Frontal cortex (tissue), 4 donors: ENCODE measurements at places on chromosomes 12 and 14. TPM values are rescaled to one million over a fixed set of nuclear protein-coding genes. Genes with fewer than 3 reads are reported as not detected.

Gene TAS2R42
- not detected for total RNA-seq

Gene DGLUCY
- total RNA-seq, result 23.2 TPM

DNA sequence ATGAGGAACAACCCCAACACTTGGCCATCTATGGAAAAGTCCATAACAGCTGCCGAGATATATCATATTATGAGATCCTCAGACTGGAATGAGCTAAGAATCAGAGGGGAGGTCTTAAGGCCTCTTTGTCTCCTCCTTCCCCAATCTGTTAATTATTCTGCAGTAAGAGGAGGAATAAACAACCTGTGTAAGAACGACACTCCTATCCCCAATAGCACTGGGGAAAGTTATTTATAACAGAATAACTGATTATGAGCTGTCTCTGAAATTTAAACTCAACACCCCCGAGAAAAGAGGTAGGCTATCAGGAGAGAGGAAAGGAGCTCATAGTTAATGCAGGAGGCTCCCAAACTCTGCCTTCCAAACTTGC, 68.0 kb downstream of the NIN start:
- no peak for DNase-seq

- no peak for DNase-seq
Observed at GRCh38 chr12:103811791-103812190, 29.2 kb downstream of the NT5DC3 start.

DNA sequence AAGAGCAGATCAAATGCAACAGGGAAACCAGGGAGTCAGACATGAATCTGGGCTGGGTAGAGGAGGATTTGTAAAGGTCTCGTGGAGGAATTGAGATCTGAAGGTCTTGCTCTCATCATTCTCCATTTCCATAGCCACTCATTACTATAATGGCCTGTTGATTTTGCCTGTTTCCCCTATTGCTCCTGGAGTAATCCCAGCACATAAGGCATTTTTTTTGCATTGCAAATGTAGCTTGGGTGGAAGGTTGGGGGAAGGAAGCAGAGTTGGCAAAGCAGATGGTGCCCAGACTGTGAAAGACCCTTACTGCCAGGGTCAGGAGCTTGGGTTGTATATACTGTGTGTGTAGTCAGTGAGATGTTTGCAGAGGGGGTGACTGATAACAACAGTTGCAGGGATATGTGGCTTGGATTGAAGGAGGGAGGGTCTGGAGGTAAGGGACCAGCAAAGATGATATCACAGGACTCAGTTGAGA, 116.0 kb downstream of the TTC6 start:
- no peak for DNase-seq

GRCh38 chr12:115946867-115947695, 330.4 kb downstream of the MED13L start:
- DNase-seq, result no peak

Gene ACOT4
- total RNA-seq, result 1.2 TPM

DNA sequence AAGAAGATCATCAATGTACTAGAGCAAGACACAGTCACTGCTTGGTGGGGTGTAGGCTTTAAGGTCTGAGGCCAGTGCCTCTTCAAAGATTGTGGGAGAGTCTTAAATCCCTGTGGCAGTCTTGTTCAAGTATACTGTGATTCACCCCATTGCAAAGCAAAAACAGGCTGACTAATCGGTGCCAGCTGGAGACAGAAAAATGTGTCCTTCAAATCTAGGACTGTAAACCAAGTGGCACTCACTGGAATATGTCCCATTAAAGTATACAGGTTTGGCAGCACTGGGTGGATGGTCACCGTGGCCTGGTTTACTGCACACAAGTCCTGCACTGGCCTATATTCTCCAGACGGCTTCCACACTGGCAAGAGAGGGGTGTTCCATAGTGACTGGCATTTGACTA, 1315.3 kb downstream of the TMEM121 start:
- no peak for DNase-seq

GRCh38 chr12:69059465-69060457, 126.8 kb upstream of the CPM start:
- DNase-seq, result no peak

GRCh38 chr14:85093631-85094330, 436.2 kb upstream of the FLRT2 start:
- DNase-seq, result no peak

- no peak for DNase-seq
Observed at GRCh38 chr14:74545386-74545785, 51.8 kb downstream of the ISCA2 start.

Gene FIGNL2
- total RNA-seq, result 0.82 TPM

Gene DNAAF2
- 22.0 TPM for total RNA-seq

DNA sequence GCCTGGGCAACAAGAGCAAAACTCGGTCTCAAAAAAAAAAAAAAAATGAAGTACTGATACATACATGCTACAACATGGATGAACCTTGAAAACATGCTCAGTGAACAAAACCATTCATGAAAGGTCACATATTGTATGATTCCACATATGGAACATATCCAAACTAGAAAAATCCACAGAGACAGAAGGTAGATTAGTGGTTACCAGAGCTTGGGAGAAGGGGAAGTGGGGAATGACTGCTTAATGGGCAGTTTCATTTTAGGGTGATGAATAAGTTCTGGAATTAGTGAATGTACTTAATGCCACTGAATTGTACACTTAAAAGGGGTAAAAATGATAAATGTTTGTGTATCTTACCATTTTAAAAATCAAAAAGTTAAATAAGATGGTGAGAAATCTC, 2.7 kb downstream of the ITGB7 start:
- DNase-seq, result no peak

DNA sequence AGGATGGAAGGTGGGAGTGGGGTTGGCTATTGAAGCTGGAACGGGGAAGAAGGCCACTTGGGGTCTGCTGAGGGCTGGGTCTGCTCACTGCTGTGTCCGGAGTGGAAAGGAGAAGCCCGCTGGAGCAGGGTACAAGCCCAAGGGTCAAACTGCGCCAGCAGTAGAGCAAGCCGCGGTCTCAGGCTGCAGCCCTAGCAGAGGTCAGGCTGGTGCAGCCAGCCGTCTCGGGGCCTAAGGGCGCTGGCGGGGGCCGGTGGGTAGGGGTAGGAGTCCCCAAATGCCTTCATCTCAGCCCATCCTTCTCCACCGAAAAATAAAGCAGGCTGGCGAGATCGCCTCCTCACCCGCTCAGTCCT, 718 bp upstream of the JDP2 start:
- DNase-seq, result no peak

Gene PLEKHH1
- total RNA-seq, result 7.3 TPM

DNA sequence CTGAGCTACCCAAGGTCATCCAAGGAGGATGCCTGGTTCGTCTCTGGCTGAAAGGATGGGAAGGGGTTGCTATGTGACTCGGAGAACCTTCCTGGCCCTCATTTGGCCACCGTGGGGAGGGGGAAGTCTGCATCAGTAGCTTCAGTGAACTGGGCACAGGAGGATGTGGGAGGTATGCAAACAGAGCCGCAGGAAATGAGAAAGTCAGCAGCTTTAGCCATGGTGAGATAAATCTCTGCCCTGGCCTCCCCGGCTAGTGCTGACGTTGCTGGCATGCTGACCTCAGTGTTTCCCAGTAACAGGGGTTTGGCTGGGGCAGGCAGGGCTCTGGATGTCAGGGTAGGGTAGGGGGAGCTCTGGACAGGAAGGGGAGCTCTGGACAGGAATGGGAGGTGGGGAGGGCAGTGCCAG, 2.3 kb upstream of the CEBPE start:
- no peak for DNase-seq

Gene RASSF9
- 0.41 TPM for total RNA-seq
